ENCODE measurements at places on chromosomes 7 and 10.
A peak's percentile ranks its signal among the peaks of the same experiment; 100 is the strongest.

DNA sequence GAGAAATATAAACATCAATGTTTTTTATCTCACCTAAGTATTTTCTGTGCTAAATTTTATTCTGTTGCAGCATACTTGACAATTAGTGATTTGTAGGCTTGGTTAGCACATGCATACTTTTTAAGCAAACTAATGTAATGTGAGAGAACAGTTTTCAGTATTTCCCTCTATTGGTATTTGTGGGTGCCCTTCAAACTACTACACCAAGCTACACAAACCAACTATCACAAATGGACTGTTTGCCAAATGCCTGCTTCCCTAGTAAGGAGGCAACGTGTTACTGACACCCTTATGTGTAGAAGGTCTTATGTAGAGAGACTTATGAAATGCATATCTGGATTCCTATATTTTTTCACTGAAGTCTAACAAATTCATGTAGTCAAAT lies 98.4 kb upstream of the FZD1 start:
- no peak for DNase-seq

GRCh38 chr10:4255751-4256150 lies 470.7 kb upstream of the KLF6 start:
- no peak for DNase-seq

- no peak for DNase-seq
Observed at GRCh38 chr10:102222797-102223196, 3.3 kb upstream of the ELOVL3 start.

- no peak for DNase-seq
Observed at GRCh38 chr7:155108144-155108901, 38.2 kb downstream of the HTR5A start.

DNA sequence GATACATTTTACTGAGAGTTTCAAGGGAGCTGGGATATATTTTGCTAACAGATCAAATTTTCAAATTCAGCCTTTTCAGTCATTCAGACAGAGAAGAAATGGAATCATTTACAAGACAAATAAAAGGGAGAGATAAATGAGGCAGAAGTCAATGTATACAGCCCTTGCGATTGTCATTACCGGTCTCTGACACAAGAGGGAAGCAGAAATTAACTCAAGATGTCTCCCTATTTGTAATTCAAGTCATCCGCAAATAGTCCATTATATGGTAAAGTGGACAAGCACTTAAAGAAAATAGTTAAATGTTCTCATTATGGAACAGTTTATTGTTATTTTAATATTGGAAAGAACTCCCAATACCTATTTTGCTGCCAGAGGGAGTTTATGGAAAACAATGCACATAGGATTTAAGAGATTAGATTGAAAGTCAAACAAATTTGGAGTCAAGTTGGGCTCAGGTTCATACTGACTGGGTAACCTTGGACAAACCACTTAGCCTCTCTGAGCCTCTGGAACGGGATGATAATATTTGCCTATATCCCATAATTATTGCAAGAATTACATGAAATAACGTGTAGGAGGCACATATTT lies 89.3 kb upstream of the PRKCQ start:
- no peak for DNase-seq

GRCh38 chr7:122616951-122617350 lies 82.0 kb downstream of the RNF133 start:
- no peak for DNase-seq

- no peak for DNase-seq
Observed at GRCh38 chr7:77796960-77797359, 1.3 kb downstream of the TMEM60 start.

GRCh38 chr10:13633689-13634088 lies 46.9 kb downstream of the PRPF18 start:
- DNase-seq, result no peak

DNA sequence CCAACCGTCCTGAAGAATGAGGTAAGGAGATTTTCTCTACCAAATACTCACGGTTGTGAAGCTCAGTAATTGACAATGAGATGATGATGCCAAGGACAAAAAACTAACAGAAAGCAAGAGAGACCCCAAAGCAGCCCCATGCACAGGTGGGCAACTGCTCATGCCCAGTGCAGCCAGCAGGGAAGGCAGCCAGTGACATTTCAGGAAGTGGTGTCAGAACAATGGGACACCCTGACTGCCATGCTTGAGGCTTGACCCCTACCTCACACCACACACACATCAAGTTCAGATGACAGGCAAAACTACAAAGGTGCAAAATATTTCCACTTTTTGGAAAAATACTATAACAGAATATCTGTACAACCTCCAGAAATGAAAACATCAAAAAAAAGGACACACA lies 66.9 kb downstream of the CFAP46 start:
- DNase-seq, result no peak

DNA sequence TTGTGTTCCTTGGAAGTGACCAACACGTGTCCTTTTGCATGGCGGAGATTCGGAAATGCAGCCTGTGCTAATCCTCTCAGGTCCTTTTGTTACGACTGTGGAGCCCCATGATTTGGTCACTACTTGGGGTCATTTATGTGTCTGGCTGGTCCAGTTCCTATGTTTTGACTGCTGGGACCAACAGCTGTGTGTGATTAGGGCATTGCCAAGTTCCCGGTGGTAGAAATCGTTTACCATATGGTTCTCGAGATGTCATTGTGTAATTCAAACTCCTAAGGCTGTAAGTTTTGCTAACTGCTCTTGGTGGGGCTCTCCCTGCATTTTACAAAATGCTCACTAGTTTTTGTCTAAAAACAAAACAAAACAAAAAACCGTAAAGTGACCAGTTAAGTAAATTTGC lies 62.0 kb downstream of the CCNY start:
- no peak for DNase-seq

- no peak for DNase-seq
Observed at GRCh38 chr10:128860574-128860973, 606.5 kb upstream of the MGMT start.

DNA sequence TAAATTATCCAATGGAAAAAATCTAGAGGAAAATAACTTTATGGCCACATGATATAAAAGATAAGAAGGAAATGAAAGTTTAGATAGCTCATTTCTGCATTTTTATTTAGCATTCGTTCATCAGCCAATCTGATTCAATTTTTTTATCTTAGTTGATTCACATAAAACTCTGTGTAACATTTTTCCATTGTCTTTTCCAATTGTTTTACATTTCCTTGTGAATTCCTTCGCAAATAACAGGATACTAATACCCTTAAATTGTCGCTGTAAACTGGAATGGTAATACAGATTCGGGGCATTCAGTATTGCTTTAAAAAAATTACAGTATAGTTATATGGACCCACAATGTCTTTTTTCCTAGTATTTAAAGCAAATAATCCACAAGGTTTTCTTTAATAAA lies 136.4 kb downstream of the CUBN start:
- no peak for DNase-seq

GRCh38 chr10:31741473-31741872 lies 187.2 kb downstream of the ARHGAP12 start:
- DNase-seq, result no peak

DNA sequence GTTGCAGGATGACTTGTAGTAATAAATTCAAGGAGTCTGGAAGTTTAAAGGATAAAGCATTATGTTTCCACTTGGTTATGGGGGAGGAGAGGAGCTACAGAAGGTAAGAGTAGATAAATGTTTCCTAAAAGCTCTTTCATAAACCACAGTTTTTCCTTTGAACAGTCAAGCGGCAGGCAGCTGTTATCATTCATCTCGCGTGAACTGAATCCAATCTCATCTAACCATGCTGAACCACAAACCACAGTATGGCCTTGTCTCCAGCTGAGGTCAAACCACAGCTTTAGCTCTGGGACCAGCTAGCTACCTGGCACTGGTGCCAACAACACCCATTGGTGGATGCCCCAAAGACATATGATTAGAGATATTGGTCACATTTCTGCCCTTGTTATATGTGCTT lies 63.3 kb downstream of the NOC3L start:
- DNase-seq, result peak; percentile 19

DNA sequence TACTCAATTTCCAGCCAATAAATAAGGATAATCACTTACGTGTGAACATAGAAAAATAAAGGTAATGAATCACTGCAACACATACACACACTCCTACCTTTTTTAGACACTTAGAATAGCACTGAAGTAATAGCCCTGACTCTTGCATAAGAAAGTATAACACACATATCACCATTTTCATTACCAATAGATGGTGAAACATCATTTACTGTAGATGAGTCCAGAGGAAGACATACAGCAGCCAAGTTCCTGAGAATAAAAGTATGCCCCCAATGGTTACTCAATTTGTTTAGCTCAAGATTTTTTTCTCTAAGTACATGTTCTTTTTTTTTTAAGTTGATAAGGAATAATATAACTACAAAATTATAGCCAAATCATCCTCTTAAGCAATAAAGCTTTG lies 316.3 kb downstream of the PARD3 start:
- no peak for DNase-seq

DNA sequence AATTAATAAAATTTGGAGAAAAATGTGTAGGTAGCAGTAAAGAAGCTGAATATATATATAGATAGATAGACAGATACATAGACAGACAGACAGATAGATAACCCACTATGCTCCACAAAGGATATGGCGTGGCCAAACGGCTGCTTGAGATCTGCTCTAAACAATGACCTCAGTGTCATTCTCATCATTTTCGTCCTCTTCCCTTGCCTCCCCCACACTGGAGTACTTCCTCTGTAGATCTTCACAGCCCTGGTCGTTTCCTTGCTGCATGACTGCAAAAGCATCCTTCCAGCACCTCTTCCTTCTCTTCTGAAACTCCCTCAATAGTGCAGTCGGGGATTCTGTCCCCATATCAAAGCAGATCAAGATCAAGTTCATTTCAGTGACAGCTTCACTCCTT lies 35.6 kb upstream of the ATP6V0A4 start:
- no peak for DNase-seq

DNA sequence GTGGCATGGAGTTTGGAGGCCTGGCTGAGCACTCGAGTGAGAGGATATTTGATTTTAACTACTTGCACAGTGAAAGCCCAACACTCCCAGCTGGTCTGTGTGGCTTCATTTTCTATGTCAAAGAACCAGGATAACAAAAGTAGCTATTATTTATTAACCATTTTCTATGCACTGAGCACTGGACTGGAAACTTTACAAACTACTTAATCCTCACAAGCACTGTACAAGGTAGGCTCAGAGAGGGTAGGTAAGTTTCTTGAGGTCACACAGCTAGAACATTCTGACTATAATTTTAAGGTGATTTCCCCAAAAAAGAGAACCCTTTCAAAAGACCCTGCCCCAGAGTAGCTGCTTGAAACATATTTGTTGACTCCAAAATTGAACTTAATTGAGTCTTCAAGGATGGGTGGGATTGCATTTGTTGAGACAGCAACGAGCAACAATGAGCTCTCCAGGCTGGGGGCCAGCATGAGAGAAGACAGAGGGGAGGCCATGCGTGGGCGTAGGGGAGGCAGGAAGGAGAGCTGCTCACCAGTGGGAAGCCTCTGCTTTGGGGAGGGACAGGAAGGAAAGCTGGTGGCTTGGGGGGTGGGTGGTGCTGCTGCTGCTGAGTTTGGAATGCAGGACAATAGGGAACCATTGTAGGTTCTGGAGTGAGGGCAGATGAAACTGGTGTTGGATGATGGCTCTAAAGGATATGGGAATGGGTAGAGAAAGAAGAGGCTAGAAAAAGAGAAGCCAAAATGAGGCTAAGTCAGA lies 31.5 kb downstream of the FAM241B start:
- no peak for DNase-seq

- no peak for DNase-seq
Observed at GRCh38 chr10:62341419-62341818, 32.8 kb upstream of the ZNF365 start.

DNA sequence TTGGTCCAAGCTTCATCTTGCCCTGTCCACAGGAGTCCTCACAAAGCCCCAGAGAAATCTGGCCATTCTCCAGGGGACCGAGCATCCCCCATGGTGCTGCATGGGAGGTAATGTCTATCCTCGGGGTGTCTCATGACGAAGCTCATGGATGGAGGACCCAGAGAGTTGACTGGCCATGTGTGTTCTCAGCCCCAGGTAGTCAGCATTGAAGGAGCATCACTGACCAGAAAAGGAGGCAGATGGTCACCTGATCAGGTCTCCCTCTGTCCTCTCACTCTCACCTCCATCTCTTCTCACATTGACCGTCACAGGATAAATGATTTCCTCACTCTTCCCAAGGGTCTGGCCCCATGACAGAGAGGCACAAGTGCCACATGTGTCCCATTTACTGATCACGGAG lies 33.4 kb upstream of the GDF10 start:
- no peak for DNase-seq

- DNase-seq, result no peak
Observed at GRCh38 chr10:71905164-71905563, 54.1 kb upstream of the PSAP start.
